ENCODE measurements at places on chromosomes 3 and 15. TPM values are rescaled to one million over a fixed set of nuclear protein-coding genes. Genes with fewer than 3 reads are reported as not detected.
A peak's percentile ranks its signal among the peaks of the same experiment; 100 is the strongest.

Gene ZNF502
- total RNA-seq, result not detected

- DNase-seq, result no peak
- no peaks in the 10 kb centered on the region for H3K36me3 ChIP-seq
- H3K4me1 ChIP-seq, result peaks cover 23% of the 10 kb centered on the region
- H3K27me3 ChIP-seq, result no peaks in the 10 kb centered on the region
- peak overlapping the region; percentile 94 for H3K27ac ChIP-seq
These were observed 229.8 kb downstream of the NFKBIZ start for GRCh38 chr3:102078854-102079808.

- H3K4me3 ChIP-seq, result no peak overlapping the region
- DNase-seq, result no peak
- H3K27ac ChIP-seq, result no peak overlapping the region
- H3K27me3 ChIP-seq, result no peaks in the 10 kb centered on the region
These were observed 243.5 kb upstream of the SEMA6D start for GRCh38 chr15:47473832-47474231.

- no peaks in the 10 kb centered on the region for H3K27me3 ChIP-seq
- peaks cover 2% of the 10 kb centered on the region for H3K36me3 ChIP-seq
- H3K27ac ChIP-seq, result no peak overlapping the region
- no peak for DNase-seq
These were observed 34.4 kb downstream of the POC1A start for GRCh38 chr3:52119826-52120225.

- H3K4me1 ChIP-seq, result peaks cover 11% of the 10 kb centered on the region
- H3K36me3 ChIP-seq, result no peaks in the 10 kb centered on the region
- no peak overlapping the region for H3K4me3 ChIP-seq
- H3K27me3 ChIP-seq, result no peaks in the 10 kb centered on the region
These were observed 9.5 kb downstream of the NECTIN3 start for GRCh38 chr3:111081008-111081545.

Gene PP2D1
- not detected for total RNA-seq

GRCh38 chr3:29050155-29050554 lies 230.7 kb upstream of the RBMS3 start:
- no peak overlapping the region for H3K4me3 ChIP-seq
- no peaks in the 10 kb centered on the region for H3K27me3 ChIP-seq
- H3K27ac ChIP-seq, result no peak overlapping the region
- DNase-seq, result no peak
- peaks cover 4% of the 10 kb centered on the region for H3K36me3 ChIP-seq
- no peaks in the 10 kb centered on the region for H3K4me1 ChIP-seq

- H3K4me3 ChIP-seq, result no peak overlapping the region
- H3K27ac ChIP-seq, result no peak overlapping the region
- H3K27me3 ChIP-seq, result peaks cover 17% of the 10 kb centered on the region
- H3K4me1 ChIP-seq, result peaks cover 7% of the 10 kb centered on the region
These were observed 179.7 kb downstream of the ITPR1 start for GRCh38 chr3:4672725-4673275.

Gene SMCO1
- total RNA-seq, result not detected

DNA sequence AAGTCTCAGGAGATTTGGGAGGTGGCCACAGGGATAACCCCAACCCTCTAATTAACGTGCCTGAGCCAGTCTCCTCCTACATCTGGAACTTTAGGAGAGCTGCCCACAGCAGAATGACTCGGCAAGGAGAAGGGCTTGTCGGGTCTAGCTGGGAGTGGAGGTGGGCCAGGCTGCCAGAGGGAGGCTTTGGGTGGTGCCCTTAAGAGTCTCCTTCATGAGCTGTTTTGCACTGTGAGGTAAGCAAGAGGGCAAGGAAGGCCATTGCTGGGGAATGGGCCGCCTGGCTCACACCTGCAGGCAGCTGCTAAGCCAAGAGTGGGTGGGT lies 3.6 kb upstream of the TNK2 start:
- no peak overlapping the region for H3K4me3 ChIP-seq
- peaks cover 17% of the 10 kb centered on the region for H3K4me1 ChIP-seq
- H3K36me3 ChIP-seq, result no peaks in the 10 kb centered on the region
- H3K27ac ChIP-seq, result peak overlapping the region; percentile 67
- peaks cover 9% of the 10 kb centered on the region for H3K27me3 ChIP-seq
- DNase-seq, result no peak

Gene CILP
- 0.22 TPM for total RNA-seq

DNA sequence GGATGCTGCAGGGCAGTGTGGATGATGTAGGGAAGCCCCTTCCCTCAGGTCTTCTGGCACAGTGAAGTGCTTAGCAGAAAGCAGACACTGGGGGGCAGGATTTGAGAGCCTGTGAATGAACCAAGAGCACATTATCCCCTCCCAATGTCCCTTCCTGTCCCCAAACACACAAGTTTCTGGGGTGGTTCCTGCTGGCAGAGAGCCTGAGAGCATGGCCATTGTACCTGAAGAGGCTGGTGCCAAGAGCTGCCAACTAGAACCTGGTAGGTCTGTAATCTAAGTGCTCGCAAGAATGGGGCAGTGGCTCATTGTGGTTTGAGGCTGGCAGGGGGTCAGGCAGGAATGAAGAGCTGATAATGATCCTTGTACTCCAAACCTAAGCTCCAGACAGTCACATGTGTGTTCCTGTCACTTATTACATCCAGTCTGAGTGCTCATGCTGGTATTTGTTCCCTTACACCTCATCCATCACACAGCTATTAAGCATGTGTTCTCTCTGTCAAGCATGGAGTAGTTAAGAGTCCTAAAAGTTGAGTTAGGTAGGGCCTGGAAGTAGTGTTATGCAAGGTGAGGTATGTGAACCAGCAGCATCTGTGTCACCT lies 6.7 kb upstream of the CCR1 start:
- no peak for DNase-seq
- H3K27ac ChIP-seq, result no peak overlapping the region
- no peaks in the 10 kb centered on the region for H3K36me3 ChIP-seq
- no peaks in the 10 kb centered on the region for H3K27me3 ChIP-seq
- H3K4me1 ChIP-seq, result peaks cover 1% of the 10 kb centered on the region

Gene ARL6IP5
- total RNA-seq, result 55.4 TPM

GRCh38 chr15:98648654-98649471 lies 524 bp downstream of the IGF1R start:
- H3K4me3 ChIP-seq, result peak overlapping the region; percentile 83
- peak overlapping the region; percentile 97 for H3K27ac ChIP-seq
- H3K4me1 ChIP-seq, result peaks cover 20% of the 10 kb centered on the region
- peak; percentile 32 for DNase-seq

- H3K4me3 ChIP-seq, result no peak overlapping the region
- H3K4me1 ChIP-seq, result peaks cover 17% of the 10 kb centered on the region
- peaks cover 3% of the 10 kb centered on the region for H3K27me3 ChIP-seq
- no peak for DNase-seq
- H3K27ac ChIP-seq, result no peak overlapping the region
- H3K36me3 ChIP-seq, result peaks cover 5% of the 10 kb centered on the region
These were observed 94.7 kb downstream of the PDZRN3 start for GRCh38 chr3:73530022-73530396.

GRCh38 chr3:14340960-14341708 lies 61.3 kb upstream of the SLC6A6 start:
- no peak overlapping the region for H3K4me3 ChIP-seq
- no peak overlapping the region for H3K27ac ChIP-seq
- DNase-seq, result no peak
- H3K27me3 ChIP-seq, result peaks cover 26% of the 10 kb centered on the region
- peaks cover 8% of the 10 kb centered on the region for H3K4me1 ChIP-seq

DNA sequence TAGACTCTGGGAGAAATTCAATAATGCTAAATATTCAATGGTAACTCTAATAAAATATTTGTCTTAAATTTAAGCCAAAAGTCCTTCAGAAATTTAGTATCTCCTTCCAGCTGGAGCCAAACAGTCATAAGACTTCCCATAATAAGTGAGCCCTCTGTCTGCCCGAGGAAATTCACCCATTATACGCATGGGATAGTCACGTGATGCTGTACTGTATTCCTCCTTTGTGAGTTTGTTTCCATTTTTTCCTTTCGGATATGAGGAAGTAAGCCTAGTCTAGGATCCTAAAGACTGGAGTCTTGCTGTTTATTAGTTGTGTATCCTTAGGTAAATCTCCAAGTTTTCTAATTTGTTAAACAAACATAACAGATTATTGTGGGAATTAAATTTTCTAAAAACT lies 110.4 kb upstream of the PLAAT1 start:
- no peak overlapping the region for H3K27ac ChIP-seq
- H3K4me3 ChIP-seq, result no peak overlapping the region
- H3K36me3 ChIP-seq, result no peaks in the 10 kb centered on the region
- H3K4me1 ChIP-seq, result no peaks in the 10 kb centered on the region
- no peak for DNase-seq

- no peak overlapping the region for H3K4me3 ChIP-seq
- no peaks in the 10 kb centered on the region for H3K27me3 ChIP-seq
- no peak for DNase-seq
These were observed 39.4 kb upstream of the TBL1XR1 start for GRCh38 chr3:177236704-177237103.

Gene PATL2
- not detected for total RNA-seq

Gene DISP2
- total RNA-seq, result 1.0 TPM

DNA sequence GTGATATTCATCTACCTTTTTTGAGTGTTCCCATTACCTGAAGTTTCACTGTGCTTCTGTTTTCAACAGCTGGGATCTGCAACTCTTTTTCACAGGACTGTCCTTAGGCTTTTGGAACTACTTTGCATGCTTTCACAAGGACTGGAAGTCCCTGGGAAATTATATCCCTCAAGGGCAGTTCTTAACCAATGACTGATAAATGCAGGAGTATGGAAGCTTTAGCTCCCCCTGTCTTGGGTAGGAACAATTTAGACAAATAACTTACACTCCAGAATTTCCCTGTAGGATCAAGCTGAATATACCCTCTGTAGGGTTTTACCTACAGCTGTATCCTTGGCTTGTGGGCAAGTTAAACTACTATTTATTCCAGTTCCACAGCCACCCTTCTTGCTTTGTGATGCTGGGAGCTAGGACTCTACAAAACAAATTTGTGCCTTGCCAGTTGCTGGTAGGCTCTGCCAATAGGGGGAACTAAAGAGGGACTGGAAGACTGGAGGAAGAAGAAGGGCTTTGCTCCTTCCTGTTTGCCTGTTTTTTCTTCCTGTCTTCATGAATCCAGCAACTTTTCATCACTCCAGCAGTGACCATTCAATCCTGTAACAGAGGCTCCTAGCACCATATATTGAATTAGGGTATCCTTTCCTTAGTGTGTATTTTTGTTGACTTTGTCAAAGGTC lies 6.8 kb upstream of the ZNF280D start:
- DNase-seq, result no peak
- H3K4me1 ChIP-seq, result no peaks in the 10 kb centered on the region
- no peak overlapping the region for H3K4me3 ChIP-seq
- peaks cover under 1% of the 10 kb centered on the region for H3K36me3 ChIP-seq
- H3K27me3 ChIP-seq, result no peaks in the 10 kb centered on the region

DNA sequence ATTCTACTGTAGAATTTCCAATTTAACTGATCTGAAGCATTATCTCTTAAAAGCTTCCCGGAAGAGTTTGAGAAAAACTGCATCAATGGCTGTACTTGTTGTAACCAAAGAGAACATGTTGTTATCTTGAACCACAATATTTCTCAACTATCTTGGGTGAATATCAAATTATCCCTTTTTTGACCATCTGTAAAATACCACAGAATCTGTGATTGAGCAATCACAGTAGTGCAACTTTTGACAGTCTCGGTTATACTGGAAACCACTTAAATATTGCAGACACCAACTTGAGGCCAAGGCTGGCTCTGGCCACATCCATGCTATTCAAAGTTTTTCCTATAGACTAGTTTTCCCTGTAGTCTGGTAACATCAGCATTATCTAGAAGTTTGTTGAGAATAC lies 842.8 kb upstream of the EPHA6 start:
- no peak overlapping the region for H3K4me3 ChIP-seq
- H3K4me1 ChIP-seq, result no peaks in the 10 kb centered on the region
- DNase-seq, result no peak

GRCh38 chr15:76298986-76299385 lies 12.3 kb downstream of the ETFA start:
- no peak overlapping the region for H3K4me3 ChIP-seq
- H3K27ac ChIP-seq, result no peak overlapping the region
- H3K27me3 ChIP-seq, result no peaks in the 10 kb centered on the region

DNA sequence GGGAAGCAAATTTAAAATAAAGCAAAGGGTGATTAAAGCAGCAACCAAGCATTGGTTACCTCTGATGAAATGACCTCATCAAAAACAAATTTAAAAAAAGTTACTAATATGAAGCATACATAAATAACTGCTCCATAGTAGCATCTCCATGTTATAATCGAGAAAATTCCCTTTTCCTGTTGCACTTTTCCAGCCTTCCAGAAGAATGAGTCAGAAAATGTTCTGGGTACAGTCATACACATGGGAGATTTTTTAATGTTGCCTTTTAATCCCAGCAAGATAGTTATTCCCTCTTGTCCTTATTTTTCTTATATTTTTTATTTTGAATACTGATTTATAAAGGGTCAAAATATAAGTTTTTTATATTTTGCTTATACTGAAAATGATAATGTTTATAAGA lies 2.6 kb upstream of the TMCO5A start:
- peaks cover 30% of the 10 kb centered on the region for H3K4me1 ChIP-seq
- no peak overlapping the region for H3K27ac ChIP-seq
- H3K36me3 ChIP-seq, result no peaks in the 10 kb centered on the region
- no peak for DNase-seq
- no peaks in the 10 kb centered on the region for H3K27me3 ChIP-seq

GRCh38 chr15:88535100-88535499 lies 11.4 kb downstream of the DET1 start:
- peaks cover 16% of the 10 kb centered on the region for H3K36me3 ChIP-seq
- H3K4me3 ChIP-seq, result no peak overlapping the region
- no peak for DNase-seq

GRCh38 chr3:73559749-73560148 lies 65.0 kb downstream of the PDZRN3 start:
- H3K27me3 ChIP-seq, result no peaks in the 10 kb centered on the region
- no peaks in the 10 kb centered on the region for H3K36me3 ChIP-seq
- DNase-seq, result no peak
